Islet precursor cell (in vitro differentiated cells): ENCODE measurements at places on chromosomes 7 and 10.

DNA sequence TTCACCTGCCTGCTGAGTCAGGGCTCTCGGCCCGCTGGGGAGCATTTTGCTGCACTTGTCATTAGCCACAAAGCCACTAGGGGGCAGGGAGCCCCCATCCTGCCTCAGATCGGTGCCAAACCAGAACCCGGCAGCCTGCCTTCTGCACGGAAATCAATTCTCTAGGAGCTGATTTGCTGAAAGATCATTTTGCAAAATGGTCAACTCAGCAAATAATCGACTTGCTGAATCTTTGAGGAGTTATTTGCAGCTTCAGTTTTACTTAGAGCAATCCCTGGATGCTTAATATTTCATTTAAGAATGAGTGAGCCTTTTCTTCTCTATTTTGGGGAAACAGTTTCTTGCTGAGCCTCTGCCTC lies 1.7 kb upstream of the GIMAP8 start:
- peak; percentile 83 for DNase-seq

GRCh38 chr7:81211934-81212320 lies 293.1 kb upstream of the SEMA3C start:
- DNase-seq, result no peak

DNA sequence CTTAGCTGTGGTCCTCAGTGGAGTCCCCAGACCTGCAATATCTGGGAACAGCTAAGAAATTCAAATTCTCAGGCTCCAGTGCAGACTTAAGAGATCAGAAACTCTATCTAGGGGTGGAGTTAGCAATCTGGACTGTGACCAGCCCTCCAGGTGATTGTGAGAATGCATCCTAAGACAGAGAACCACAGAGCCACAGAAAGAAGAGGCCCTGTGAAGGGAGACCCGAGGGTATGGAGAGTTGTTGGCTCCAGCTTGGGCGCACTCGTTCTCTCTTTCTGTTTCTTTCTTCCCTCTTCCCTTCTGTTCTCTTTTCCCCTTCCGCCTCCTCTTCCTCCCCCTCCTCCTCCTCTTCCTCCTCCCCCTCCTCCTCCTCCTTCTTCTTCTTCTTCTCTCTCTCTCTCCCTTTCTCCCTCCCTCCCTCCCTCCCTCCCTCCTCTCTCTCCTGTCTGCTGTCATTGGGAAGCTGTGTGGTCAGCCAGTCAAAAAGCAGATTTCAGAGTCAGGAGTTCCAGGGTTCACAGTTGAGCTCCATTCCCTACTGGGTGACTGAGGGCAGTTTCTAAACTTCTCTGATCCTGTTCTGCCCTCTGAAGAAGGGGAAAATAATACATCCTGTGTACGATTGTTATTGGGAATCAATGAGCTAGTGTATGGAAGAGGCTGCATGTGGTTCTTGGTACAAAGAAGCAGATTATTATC lies 62.1 kb upstream of the STEAP1B start:
- peak; percentile 80 for DNase-seq

- DNase-seq, result no peak
Measured at GRCh38 chr7:28558236-28558635, 145.9 kb downstream of the CREB5 start.

DNA sequence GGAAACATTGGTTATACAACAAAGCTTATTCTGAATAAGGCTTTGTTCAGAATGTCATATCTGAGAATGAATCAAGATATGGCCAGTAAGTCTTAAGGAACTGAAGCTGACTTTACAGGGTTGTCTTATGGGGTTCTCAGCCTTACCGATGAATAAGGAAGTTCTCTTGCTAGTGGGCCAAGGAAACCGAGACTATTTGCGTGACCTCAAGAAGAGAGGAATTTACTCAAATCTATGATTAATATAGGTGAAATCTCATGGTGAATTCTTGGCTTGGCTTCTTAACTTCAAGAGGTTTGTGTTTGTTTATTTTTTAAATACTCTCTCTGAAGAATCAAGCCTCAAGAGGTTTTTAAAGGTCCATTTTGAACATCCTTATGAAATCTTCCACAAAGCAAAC lies 4.7 kb upstream of the MRLN start:
- no peak for DNase-seq

GRCh38 chr7:77315182-77315591 lies 101.0 kb downstream of the GSAP start:
- DNase-seq, result peak; percentile 78

GRCh38 chr7:73839743-73840714 lies 2.3 kb downstream of the METTL27 start:
- DNase-seq, result no peak

DNA sequence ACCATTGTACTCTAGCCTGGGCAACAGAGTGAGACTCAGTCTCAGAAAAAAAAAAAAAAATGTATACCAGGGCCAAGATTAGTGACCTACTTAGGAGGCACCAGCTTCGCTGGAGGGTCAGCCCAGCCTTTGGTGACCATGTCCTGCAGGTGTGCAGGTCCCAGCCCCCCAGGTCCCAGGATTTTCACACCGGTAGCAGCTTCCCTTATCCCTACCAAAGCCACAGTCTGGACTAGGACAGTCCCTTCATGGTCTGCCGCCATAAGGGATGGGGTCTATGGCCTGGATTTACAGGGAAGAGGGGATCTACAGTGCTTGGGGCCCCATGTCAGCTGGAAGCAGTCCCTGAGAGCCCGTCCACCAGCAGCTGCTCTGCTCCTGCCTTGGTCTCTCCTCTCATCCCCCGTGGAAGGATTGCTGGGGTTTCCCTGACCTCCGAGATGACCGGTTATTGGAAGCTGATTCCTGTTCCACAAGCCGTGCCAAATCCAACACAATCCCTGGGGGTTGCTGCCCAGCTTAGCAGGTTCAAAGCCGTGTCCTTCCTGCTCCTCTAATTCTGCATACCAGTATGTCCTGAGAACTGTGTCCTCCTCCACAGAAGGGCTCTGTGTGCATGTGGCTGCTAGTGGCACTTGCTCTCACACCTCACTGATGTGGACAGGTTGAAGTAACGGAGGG lies 11.0 kb upstream of the NDUFB2 start:
- DNase-seq, result peak; percentile 36
